Lower leg skin (tissue), 4 donors: ENCODE measurements at places on chromosomes 5 and 9. TPM values are rescaled to one million over a fixed set of nuclear protein-coding genes. Genes with fewer than 3 reads are reported as not detected.

Gene ZNF658
- total RNA-seq, result 13.1 TPM

- no peak for DNase-seq
Observed at GRCh38 chr5:157842185-157842584, 16.8 kb downstream of the CLINT1 start.

DNA sequence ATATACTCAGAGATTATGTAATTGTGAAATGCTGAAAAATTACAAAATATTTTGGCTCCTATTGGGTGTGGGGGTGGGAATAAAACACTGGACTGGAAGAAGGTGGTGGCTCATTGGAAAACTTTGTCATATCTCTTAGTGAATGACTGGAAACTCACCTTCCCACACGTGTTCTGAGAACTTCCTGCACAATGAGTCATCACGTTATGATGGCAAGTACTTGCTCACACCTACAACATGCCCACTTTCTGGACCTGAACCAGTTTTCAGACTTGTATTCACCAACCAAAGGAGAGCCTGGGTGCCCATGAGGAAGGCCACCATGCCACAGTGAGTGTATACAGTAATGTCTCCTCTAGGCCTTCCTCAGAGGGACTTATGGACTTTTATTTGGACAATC is 294.8 kb downstream of the ASTN2 start:
- DNase-seq, result no peak

GRCh38 chr9:130531670-130532069 is 47.7 kb upstream of the FUBP3 start:
- no peak for DNase-seq

Gene SPATA31C2
- not detected for total RNA-seq

DNA sequence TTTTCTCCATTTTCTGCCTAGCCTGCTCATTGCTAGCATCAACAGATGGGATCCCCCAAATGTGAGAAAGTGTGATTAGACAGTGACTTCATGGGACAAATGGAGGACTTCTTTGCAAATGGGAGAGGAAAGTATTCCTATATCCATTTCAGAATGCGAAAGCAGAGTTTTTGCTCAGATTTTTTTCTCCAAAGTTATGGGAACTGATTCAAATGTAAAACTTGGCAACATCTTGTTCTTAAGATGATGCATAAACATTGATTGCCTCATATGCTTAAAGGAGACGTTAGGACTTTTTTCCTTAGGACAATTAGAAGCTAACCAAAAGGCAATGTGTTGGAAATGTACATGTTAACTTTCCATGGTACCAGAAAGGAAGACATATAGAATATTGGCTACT is 704.3 kb upstream of the ZNF608 start:
- no peak for DNase-seq

Gene AGPAT2
- 54.3 TPM for total RNA-seq

Gene ZDHHC21
- total RNA-seq, result 10.2 TPM

Gene CDO1
- total RNA-seq, result 7.4 TPM

DNA sequence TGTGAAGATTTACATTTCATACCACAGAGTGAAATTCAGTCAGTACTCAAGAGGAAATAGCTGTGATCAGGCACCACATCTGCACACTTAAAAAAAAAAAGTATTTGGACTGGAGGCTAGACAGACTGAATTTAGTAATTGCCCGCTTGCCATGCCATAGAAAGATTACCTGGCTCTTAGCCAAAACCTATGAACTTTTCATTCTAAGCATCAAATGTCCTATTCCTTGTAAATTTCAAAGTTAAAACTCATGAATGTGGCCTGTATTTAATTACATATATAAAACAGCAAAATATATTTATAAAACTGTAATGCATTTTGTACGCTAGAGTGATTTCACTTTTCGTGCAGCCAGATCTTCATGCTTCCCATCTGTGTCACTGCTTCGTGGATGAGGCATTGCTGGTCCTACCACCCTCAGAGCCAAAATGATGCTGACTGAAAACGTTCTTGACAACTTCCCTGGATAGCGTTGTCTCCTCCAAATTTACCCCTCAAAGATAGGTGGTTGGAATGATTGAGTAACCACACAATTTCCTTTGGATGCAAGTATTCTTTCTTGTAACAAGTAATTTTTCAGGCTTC is 447.9 kb upstream of the SGCD start:
- no peak for DNase-seq

GRCh38 chr5:54894957-54895815 is 90.2 kb downstream of the ESM1 start:
- DNase-seq, result no peak

DNA sequence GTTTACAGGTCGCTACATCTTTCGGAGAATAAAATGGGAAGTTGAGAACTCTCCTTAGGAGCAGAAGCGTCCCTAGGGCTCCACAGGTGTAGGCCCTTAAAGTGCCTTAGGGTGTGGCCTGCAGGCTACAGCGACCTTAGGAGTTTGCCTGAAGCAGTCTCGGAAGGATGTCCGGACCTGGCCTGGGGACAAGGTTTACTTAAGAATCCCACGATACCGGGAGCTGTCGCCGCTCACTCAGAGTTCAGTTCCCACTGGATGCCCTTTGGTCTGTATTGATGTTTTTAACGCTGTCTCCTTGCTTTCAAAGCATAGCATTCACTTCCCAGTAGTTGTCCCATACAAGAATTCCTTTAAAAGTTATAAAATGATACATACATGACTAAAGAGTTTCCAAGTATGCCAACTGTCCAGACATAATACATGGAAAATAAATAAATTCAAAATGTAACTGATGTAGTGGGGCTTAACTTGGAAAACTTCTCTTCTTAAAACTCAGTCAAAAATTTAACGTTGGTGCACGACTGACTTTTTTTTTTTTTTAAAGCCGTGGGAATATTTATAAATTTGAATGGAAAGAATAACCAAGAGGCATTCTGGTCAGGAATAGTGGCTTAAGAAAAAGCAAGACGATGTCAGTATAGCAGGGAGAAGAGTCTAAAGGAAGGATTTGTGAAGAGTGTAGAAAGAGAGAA is 848 bp downstream of the RAD50 start:
- no peak for DNase-seq

GRCh38 chr5:142660731-142661130 is 25.2 kb downstream of the FGF1 start:
- DNase-seq, result no peak

- DNase-seq, result no peak
Observed at GRCh38 chr9:106583751-106584150, 279.2 kb upstream of the ZNF462 start.

- DNase-seq, result no peak
Observed at GRCh38 chr9:124932333-124932732, 8.6 kb downstream of the GOLGA1 start.

Gene PKN3
- total RNA-seq, result 2.4 TPM

DNA sequence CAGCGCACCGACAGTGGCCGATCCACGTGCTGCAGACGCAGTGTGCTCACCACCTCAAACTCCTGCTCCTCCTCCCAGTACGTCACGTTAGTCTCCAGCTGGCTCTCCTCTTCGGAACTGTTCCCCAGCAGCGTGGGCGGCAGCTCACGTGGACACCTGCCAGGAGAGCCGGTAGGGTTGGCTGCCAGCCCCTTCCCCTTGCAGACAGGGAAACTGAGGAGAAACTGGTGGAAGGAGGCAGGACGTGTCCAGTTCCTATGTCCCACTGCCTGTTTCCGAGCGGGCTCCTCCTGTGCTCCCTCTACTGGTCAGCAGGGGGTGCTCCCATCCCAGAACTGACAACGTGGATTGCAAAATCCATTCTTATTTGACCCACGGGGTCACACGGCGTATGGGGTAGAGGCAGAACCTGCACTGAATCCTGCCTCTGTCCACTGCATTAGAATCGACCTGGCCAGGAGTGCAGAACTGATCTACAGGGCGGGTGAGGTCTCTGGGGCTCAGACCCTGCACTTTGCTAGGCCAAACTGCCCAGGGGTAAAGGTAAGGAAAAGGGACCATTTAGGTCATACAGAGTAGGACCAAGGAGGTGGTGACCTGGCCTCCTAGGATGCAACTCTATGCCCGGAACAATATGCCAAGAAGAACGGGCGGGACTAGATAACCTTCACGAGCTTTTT is 25.7 kb downstream of the PDGFRB start:
- peak; percentile 95 for DNase-seq

- no peak for DNase-seq
Observed at GRCh38 chr5:65866837-65867521, 59.4 kb upstream of the ERBIN start.

Gene JADE2
- total RNA-seq, result 35.5 TPM

- DNase-seq, result no peak
Observed at GRCh38 chr5:150057996-150058395, 28.4 kb downstream of the CSF1R start.
